Naive thymus-derived CD8-positive, alpha-beta T cell (primary cell): ENCODE measurements at places on chromosomes 1 and 21. TPM values are rescaled to one million over a fixed set of nuclear protein-coding genes. Genes with fewer than 3 reads are reported as not detected.

DNA sequence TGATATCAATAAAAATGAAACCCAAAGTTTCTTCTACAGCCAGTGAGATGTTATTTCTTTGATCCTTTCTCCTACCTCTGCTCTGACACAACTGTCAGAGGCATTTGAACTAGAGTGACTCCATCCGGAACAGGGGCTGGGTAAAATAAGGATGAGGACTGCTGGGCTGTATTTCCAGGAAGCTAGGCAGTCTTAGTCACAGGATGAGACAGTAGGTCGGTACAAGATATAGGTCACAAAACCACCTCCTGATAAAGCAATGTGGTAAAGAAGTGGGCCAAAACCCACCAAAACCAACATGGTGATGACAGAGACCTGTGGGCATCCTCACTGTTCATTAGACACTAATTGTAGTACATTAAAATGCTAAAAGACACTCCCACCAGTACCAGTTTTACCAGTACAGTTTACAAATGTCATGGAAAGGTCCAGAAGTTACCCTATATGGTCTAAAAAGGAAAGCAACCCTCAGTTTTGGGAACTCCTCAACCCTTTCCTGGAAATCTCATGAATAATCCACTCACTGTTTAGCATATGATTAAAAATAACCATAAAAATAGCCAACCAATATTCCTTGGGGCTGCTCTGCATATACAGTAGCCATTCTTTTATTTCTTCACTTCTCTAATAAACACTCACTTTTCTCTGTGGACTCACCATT, 96.7 kb downstream of the GABPA start:
- no peak for DNase-seq

The SELENBP1 gene
- not detected for total RNA-seq

DNA sequence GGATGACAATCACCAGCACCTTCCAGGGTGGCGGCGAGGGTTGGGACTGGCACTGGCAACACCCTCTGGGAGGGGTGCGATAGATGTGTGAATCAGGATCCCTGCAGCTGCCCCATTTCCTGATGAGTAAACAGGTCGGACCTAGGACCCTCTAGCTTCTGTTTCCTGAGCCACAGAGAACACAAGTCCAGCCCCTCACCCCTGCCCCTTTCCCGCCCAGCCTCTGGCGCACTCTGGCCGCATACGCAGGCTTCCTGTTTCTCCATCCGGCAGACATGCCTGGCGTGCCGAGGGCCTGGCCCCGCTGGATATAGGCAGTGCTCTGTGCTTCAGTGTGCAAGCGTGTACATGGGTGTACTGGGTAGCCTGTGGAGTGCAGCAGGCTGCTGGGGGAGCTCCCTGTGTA, 4.6 kb downstream of the PEAR1 start:
- DNase-seq: no peak

The IFNAR2 gene
- 59.7 TPM for total RNA-seq

The THEM5 gene
- total RNA-seq: not detected

DNA sequence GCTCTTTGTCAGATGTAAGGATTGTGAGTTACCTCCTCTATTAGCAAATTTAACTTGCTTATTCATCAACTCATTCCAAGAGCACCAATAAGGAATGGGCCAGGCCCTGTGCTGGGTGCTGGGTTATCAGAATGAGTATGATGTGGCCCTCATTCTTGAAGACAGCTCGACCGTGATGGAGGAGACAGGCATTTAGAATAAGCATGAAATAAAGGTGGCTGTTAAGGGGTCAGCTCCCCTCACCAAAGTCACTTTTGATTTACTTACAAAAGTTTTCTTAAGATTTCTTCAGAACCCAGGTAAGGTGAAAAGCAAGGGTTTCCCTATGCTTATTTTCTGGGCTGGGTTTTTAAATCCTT, 15.3 kb upstream of the PADI1 start:
- no peak for DNase-seq

The FCRLA gene
- 6.4 TPM for total RNA-seq

- DNase-seq: no peak
Measured at GRCh38 chr1:184903111-184903692, 71.1 kb downstream of the NIBAN1 start.

The SV2A gene
- 3.0 TPM for total RNA-seq

DNA sequence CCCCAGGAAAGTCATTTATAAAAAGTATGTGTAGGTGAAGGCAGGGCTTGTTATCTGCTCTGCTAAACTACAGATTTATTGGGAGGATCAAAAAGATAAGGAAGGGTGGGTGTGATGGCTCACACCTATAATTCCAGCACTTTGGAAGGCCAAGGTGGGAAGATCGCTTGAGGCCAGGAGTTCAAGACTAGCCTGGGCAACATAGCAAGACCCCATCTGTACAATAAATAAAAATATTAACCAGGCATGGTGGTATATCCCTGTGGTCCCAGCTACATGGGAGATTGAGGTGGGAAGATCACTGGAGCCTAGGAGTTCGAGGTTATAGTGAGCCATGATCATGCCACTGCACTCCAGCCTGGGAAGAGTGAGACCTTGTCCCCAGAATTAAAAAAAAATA, 86.4 kb downstream of the NENF start:
- no peak for DNase-seq

- no peak for DNase-seq
Measured at GRCh38 chr1:62367005-62367557, 47.8 kb upstream of the KANK4 start.

The BCAN gene
- total RNA-seq: not detected

- DNase-seq: no peak
Measured at GRCh38 chr1:173411835-173412742, 65.0 kb upstream of the PRDX6 start.

DNA sequence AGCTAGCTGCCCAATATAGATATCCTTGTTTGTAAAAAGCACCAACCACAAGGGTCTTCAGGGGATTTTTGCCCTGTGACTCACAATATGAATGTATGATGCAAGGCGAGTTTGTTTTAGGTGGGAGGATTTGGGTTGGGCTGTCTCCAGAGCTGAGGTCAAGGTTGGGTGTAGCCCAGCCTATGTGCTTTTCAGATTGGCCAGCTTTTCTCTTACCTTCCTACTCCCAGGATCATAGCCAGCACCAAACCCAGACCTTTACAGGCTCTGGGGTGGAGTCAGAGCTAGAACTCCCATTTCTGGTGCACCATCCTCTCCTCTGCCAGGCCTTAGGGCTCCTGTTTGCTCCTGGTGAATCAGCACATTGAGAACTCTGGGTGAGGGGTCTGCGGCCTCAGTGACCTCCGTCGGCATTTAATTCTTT, 55.6 kb upstream of the GCLM start:
- DNase-seq: no peak

DNA sequence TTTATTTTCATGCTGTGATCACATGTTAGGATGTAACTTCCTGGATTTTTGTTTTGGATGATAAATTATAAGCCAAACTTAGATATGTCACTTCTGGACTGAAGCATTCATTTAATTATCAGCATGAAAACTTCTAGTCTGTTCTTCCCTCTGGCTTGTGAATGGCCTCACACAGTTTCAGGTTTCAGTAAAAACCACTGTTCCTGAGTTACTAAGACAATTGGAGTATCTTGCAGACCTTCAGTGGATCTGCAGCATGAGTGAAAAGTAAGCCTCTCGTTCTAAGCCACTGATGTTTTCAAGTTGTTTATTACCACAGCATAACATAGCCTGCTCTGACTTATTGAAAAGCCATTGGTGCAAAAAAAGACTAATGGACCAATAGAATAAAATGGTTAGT, 55.3 kb upstream of the RGS21 start:
- no peak for DNase-seq

- DNase-seq: no peak
Measured at GRCh38 chr1:215290018-215290417, 207.5 kb downstream of the KCNK2 start.

GRCh38 chr1:151137789-151138188, 8.6 kb downstream of the SEMA6C start:
- DNase-seq: no peak

DNA sequence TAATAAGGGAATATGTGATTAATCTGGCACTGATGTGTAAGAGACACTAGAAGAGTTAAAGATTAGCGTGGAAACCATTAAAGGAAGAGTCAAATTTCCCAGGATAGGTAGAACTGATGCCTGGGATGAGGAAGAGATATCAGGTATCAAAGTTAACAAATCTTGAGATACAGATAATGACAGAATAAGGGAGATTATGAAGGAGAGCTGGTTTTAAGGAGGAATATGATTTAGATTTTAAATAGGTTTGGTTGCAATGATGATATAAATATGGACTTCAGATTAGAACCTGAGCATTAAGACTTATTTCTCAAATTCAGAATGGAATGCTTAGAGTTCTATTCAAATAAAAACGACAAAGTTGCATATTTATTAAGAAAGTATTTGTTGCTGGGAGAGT, 26.2 kb downstream of the MAGI3 start:
- no peak for DNase-seq

The HORMAD1 gene
- total RNA-seq: 0.74 TPM

- no peak for DNase-seq
Measured at GRCh38 chr1:200654660-200655059, 15.0 kb downstream of the DDX59 start.

GRCh38 chr21:26843933-26844257, 1.3 kb downstream of the ADAMTS1 start:
- DNase-seq: no peak

The ASCL5 gene
- total RNA-seq: 0.27 TPM

- DNase-seq: peak; percentile 68
Measured at GRCh38 chr1:65002508-65003315, 36.4 kb upstream of the JAK1 start.

- DNase-seq: no peak
Measured at GRCh38 chr1:97849345-97850340, 71.2 kb downstream of the DPYD start.

GRCh38 chr1:152141971-152142584, 16.9 kb downstream of the RPTN start:
- DNase-seq: no peak

The FLG2 gene
- total RNA-seq: not detected

- DNase-seq: peak; percentile 37
Measured at GRCh38 chr1:160779626-160780397, 16.2 kb upstream of the LY9 start.

The DCST1 gene
- total RNA-seq: not detected

DNA sequence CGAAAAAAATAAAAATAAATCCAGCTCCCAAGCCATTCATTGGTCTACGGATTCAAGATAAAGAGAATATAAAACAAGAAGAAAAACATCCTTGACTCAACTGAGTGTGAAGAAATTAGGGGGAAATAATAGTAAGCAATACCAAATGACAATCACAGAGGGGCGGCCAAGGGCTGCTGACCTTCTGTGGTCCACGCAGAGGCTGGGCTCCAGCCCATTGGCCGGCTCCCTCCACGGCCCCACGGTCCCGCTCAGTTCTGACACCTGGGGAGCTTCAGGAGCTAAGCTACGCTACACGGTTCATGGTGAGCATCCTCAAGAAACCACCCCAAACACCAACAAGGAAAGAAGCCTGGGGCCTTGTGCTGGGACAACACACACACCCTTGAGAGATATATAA, 400 bp upstream of the KRTAP10-12 start:
- no peak for DNase-seq

The OR2AK2 gene
- total RNA-seq: not detected

The OR2T33 gene
- not detected for total RNA-seq

- DNase-seq: no peak
Measured at GRCh38 chr1:2909797-2910196, 108.3 kb upstream of the TTC34 start.

- DNase-seq: no peak
Measured at GRCh38 chr1:206713910-206714312, 29.2 kb downstream of the MAPKAPK2 start.

GRCh38 chr1:83799594-83799993, 199.3 kb downstream of the TTLL7 start:
- DNase-seq: no peak

- peak; percentile 49 for DNase-seq
Measured at GRCh38 chr21:41283211-41283818, 33.3 kb upstream of the FAM3B start.

GRCh38 chr1:243595527-243596210, 254.4 kb downstream of the AKT3 start:
- DNase-seq: no peak

GRCh38 chr1:48688102-48688760, 88.5 kb downstream of the BEND5 start:
- DNase-seq: no peak

The CNIH3 gene
- 3.6 TPM for total RNA-seq

The GRIK3 gene
- not detected for total RNA-seq

DNA sequence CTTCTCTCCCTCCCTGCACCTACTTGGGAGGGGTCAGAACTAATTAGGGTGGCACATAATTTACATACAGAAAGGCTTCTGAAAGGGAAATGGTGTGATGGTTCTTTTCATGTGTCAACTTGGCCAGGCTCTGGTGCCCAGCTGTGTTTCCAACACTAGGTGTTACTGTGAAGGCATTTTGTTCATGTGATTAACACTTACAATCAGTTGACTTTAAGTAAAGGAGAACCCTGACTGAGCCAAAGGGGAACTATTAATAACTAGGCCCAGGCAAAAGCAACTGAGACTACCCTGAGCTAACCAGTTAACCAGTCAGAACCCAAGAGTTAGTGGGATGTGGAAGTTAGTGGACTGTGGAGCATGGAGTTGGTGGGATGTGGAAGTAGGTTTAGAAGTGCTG, 114.9 kb downstream of the SEC16B start:
- DNase-seq: no peak
